ENCODE measurements at places on chromosomes 1 and 21.

DNA sequence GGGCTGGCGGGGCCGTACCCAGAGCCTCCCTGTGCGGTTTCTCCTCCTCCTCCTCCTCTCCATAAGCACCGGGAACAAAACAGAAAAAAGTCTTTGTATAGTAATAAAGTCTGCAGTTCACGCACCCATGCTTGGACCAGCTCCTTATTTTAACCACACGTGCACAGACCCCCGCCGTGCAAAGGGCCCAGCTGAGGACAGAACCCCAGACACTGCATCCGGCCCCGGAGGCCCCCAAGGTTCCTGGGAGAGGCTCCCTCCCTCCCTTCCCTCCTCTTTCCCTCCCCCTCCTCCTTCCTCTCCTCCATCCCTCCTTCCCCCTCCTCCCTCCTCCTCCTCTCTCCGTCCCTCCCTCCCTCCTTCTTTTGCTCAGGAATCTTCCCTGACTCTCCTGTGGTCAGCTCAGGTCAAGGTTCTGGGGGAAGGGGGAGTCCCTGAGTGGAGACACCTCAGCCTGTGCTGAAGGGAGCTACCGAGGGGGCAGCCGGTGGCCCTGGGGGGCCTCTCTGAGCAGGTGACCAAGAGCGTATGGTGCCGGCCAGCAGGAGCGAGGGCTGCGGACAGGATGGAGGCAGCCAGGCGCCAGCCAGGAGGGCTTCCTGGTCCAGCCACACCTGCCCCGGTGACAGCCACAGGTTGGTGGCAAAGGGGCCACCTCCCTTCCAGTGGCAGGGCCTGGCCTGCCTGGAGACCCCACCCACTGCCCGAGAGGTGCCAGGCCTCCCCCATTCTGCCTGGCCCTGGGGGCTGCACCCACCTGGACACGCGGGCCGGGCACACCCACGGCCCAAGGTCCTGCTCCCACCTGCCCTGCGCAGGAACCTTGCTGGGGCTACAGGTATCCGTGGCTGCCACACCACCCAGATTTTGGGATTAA is 3.2 kb upstream of the TTLL10 start:
- DNase-seq: no peak

DNA sequence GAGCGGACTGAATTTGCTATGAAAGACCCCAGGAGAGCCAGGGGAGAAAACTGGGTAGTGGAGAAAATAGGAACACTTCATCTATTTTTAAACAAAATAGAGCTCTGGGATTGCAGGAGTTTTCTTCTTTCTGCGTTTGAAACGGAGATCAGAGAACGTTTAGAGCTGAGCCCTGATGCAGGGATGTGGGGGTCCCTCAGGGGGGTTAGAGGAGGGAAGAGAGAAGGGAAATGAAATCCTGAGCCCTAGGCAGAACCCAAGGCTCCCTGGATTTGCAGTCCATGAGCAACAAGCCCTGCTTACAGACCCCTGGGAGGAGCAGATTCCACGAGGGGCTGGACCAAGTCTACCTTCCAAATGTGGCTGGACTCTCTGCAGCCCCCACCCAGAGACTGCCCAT is 21.8 kb downstream of the STYXL2 start:
- no peak for DNase-seq

- DNase-seq: no peak
Observed at GRCh38 chr1:59779949-59780348, 34.8 kb upstream of the HOOK1 start.

GRCh38 chr1:26289158-26290059 is 9.5 kb downstream of the SH3BGRL3 start:
- no peak for DNase-seq

DNA sequence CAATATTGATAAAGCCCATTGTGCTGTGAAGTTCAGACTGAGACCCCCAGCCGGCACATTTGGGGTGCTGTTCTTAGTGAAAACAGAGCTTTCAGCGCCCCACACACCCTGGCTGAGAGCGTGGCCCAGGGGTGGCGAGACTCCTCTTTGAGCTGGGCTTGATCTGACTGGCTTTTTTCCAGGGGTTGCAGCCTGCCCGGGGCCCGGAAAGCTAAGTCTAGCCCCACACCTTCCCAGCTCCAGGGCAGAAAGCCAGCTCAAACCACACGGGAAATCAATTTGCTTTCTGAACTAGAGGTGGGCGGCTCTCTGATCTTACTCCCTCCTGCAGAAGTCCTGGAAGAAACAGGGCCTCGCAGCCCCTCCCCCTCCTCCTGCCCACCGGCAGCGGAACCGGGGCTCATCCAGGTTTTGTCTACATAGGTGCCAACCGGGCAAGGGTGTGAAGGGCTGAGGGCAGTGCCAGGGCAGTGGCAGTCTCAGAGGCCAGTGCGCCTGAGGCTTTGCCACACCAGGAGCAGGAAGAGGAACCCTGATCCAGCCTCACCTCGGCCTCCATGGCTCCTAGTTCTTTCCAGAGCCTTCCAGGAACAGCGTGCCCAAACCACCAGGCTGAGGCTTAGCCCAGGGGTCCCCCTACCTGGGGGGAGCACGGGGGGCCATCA is 155.3 kb downstream of the NPHP4 start:
- no peak for DNase-seq

- DNase-seq: no peak
Observed at GRCh38 chr1:152519851-152520250, 5.6 kb downstream of the CRCT1 start.

- DNase-seq: no peak
Observed at GRCh38 chr1:16116002-16116401, 39.9 kb downstream of the EPHA2 start.

DNA sequence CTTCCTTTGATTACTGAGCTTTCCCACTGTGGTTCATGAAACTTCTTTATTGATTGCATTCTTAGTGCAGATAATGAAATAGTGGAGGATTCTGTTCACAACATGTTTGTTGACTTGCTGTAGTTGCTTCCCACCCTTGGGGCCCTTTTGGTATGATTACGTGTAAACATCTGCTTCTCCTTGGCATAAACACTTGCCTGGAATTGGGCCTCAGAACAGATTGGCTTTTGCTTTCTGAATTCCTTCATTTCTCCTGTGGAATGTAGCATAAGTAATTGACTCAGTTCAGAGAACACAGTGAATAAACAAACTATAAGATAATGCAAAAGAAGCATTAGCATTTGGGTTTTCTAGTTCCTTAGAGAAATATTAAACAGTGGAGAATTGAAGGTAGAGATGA is 59.5 kb upstream of the LAMC2 start:
- DNase-seq: peak; percentile 23

GRCh38 chr1:53956308-53957168 is 10.4 kb downstream of the LRRC42 start:
- DNase-seq: no peak

GRCh38 chr1:2193514-2194281 is 874 bp downstream of the FAAP20 start:
- DNase-seq: no peak

DNA sequence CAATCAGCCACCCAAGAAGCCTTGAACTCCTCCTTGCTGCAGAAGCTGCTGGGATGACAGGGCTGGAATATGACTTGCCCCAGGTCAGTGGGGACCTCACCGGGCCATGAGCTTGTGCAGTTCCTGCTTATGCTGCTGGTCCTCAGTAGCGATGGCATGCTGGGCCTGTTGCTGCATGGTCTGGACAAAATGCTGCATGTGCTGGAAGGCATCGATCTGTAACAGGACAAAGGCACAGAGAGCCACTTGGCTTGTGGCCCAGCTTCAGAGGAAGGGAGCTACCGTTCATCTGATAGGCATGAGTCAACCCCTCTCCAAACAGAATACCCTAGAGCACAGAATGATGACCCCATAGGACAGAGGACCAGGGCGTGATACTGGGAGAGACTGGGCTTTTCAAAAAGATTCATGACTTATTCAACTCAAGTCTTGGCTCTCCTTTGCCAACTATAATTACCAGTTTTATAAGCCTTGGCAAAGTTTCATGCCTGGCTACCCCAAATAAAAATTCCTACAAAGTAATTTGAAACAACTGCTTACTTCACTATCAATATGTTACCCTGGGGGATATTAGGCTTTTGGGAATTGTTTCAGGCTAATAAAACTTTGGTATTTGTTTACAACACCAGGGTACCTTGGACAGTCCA is 34.7 kb upstream of the EXOSC10 start:
- DNase-seq: peak; percentile 53

- DNase-seq: no peak
Observed at GRCh38 chr1:221887415-221887746, 145.5 kb upstream of the DUSP10 start.

GRCh38 chr1:183776731-183777130 is 28.2 kb upstream of the RGL1 start:
- no peak for DNase-seq

- DNase-seq: no peak
Observed at GRCh38 chr1:184761969-184762485, 7.4 kb upstream of the EDEM3 start.

- no peak for DNase-seq
Observed at GRCh38 chr1:21270086-21270689, 20.1 kb downstream of the ECE1 start.

DNA sequence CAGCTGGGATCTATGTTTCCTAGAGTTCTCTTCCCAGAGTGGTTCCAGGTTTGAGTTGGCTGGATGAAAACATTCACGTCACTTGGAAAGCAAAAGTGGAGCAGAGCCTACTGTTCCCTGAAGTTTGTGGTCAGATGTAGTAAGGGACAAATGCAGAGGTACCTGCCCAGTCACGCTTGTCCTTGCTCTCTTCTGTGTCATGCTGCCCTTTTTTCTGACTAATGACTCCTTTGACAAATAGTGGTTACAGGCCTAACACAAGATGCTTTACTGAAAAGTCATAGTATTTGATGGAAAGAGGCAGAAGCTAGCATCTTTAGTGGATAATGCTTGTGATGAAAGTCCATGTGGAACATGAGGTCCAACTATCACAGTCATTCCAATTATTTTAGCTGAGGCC is 881.4 kb upstream of the B3GALT2 start:
- DNase-seq: no peak

- no peak for DNase-seq
Observed at GRCh38 chr1:157233131-157233530, 94.9 kb upstream of the ETV3 start.
